ENCODE measurements at places on chromosomes 2 and 18. TPM values are rescaled to one million over a fixed set of nuclear protein-coding genes. Genes with fewer than 3 reads are reported as not detected.

Gene MAP3K19
- total RNA-seq: not detected

Gene FBXO15
- 1.2 TPM for total RNA-seq

Gene RTTN
- 28.2 TPM for total RNA-seq

Gene MALL
- total RNA-seq: 1.2 TPM

Gene ARHGAP25
- 37.8 TPM for total RNA-seq

Gene UGT1A10
- not detected for total RNA-seq

Gene CMPK2
- total RNA-seq: 6.4 TPM

Gene GREB1
- 0.05 TPM for total RNA-seq

Gene TLK1
- 91.8 TPM for total RNA-seq

Gene BMPR2
- 5.4 TPM for total RNA-seq

Gene POLE4
- 53.1 TPM for total RNA-seq

Gene HOXD4
- not detected for total RNA-seq

Gene ANKRD30BL
- total RNA-seq: not detected

Gene DLGAP1
- 0.99 TPM for total RNA-seq

Gene ANKRD62
- not detected for total RNA-seq

Gene RAPGEF4
- 0.37 TPM for total RNA-seq

Gene RAX
- not detected for total RNA-seq

Gene UGT1A4
- not detected for total RNA-seq

Gene PCARE
- total RNA-seq: not detected

Gene DIPK1C
- total RNA-seq: not detected

Gene RFX8
- 0.49 TPM for total RNA-seq

Gene ARHGAP15
- 56.2 TPM for total RNA-seq

Gene SMPD4
- 91.1 TPM for total RNA-seq

Gene WBP1
- total RNA-seq: 29.0 TPM

Gene WDR7
- 26.0 TPM for total RNA-seq

Gene TNFRSF11A
- total RNA-seq: 16.4 TPM

Gene C2orf15
- 0.26 TPM for total RNA-seq

Gene TLX2
- total RNA-seq: 0.54 TPM

Gene QPCT
- total RNA-seq: 2.1 TPM

Gene IL1F10
- not detected for total RNA-seq

Gene SERPINB4
- not detected for total RNA-seq

Gene CYP26B1
- not detected for total RNA-seq

Gene RAB27B
- total RNA-seq: 0.45 TPM

Data from activated CD4-positive, alpha-beta T cell treated with anti-CD3 and anti-CD28 coated beads, Interleukin-2, amount 10 ng/mL, durations not matched to agents 24 days and 14 days (primary cell).